ENCODE measurements at places on chromosomes 12 and 14. TPM values are rescaled to one million over a fixed set of nuclear protein-coding genes. Genes with fewer than 3 reads are reported as not detected.

- DNase-seq, result no peak
Observed at GRCh38 chr12:21666722-21667121, 9.1 kb upstream of the LDHB start.

DNA sequence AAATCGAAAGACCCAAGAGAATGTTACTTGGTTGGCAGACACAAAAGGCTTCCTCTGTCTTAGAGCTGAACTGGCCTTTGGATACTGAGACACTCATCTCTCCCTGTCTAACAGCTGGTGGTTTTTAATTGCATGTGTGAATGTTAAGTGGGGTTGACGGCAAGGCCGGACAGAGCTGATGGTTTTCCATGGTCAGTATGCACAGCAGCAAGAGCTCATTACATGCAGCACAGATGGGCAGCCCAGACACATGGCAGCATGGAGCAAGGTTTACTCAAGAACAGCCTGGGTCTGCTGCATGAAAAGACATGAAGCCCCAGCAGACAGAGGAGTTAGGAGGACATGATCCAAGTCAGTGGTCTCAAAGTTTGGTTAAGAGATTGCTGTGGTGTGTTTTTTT, 27.8 kb upstream of the CACNA2D4 start:
- DNase-seq, result no peak

DNA sequence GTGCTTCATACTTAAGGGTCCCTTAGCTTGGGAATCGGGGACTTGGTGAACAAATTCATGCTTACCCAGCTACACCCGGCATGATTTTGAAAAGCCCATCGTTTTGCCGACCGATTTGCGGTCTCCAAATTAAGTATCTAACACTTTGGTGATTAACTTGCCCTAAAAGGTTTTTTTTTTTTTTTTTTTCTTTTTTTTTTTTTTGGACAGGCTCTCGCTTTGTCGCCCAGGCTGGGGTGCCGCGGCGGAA, 843 bp upstream of the HSP90AA1 start:
- DNase-seq, result no peak

DNA sequence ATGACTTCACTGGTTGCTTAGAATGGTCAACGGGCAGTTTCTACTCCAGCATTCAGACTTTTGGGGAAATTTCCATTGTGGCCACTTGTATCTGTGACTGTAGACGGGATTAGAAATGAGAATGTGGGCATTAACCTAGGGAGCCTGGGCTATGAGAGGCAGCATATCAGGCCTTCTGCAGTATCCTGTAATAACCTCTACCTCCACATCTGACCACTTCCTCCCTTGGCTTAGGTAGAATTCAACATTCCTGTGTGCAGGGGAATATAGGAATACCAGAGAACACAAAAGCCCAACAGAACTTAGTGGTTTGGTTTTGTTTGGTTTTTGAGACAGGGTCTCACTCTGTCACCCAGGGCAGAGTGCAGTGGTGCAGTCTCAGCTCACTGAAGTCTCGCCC, 76.4 kb upstream of the HOXC13 start:
- DNase-seq, result no peak

DNA sequence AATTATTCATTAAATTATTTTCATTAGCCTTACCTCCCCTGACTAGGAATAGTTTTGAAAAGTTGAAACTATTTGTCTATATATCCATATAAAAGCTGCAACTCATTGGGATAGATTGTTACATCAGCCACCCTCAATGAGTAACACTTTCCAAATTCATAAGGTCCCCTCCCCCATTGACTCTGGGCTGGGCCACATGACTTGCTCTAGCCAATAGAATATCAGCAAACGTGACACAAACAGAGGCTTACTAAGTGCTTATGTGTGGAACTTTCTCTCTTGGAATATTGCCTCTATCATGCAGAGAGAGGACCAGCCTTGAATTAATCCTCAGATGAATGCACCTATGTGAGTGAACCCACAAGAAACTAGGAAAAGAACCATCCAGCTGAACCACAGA, 213.7 kb downstream of the CCDC59 start:
- no peak for DNase-seq

DNA sequence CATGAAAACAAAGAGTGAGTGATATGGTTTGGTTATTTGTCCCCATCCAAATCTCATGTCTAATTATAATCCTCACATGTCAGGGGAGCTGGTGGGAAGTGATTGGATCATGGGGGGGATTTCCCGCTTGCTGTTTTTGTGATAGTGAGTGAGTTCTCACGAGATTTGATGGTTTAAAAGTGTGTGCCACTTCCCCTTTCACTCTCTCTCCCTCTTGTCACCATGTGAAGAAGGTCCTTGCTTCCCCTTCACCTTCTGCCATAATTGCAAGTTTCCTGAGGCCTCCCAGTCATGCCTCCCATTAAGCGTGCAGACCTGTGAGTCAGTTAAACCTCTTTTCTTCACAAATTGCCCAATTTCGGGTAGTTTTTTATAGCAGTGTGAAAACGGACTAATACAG, 2.1 kb upstream of the ATXN7L3B start:
- DNase-seq, result no peak

GRCh38 chr12:12474471-12474928, 88.2 kb downstream of the DUSP16 start:
- DNase-seq, result no peak

GRCh38 chr12:29216266-29216665, 67.2 kb downstream of the FAR2 start:
- no peak for DNase-seq

- DNase-seq, result no peak
Observed at GRCh38 chr12:92721130-92721529, 18.3 kb downstream of the PLEKHG7 start.

GRCh38 chr14:21534576-21534975, 8.4 kb upstream of the SALL2 start:
- no peak for DNase-seq

DNA sequence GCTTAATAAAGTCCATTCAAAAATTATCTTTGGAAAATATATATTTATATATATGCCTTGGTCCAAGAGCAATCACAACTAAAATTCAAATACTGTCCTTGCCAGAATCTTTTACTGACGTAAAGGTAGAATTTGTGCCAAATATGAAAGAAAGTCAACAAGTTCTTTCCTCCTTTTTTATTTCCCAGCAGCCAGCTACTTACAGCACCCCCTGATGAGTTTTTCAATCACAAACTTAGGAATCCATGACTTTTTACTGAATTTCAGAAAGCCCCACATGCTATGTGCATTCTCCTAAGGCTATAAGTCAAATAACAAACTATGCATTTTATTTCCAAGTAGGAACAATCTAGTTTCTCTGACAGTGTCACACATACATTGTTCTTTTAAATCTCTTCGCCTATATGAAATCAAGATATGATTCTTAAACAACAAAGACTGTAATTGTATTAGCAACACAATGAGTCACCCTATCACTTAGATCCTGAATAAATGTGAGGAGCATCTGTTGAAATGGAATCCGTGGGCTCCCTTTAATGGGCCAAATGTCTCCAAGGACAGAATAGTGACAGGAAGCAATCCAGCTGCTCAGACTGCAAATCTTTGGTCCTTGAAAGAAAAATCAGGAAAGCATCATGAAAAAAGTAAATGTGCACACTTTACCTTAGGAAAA, 271.4 kb downstream of the DUSP6 start:
- DNase-seq, result no peak

DNA sequence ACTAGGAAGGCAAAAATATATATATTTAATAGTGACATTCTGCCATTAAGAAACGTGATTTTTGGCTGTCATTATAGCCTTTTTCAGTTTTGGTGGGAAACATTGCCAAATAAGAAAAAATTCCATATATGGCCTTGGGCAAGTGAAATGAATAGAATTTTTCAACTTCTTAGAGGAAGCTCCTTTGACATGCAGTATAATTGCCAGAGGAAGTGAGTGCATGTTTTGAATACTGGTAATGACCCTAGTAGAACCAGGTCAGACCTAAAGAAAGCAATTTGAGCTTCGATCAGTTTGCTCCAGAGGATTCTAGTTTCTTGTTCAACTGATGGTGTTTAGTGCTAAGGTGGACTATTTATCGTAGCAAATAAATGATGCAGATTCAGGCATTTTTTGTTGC, 26.2 kb upstream of the TRIM9 start:
- DNase-seq, result no peak

DNA sequence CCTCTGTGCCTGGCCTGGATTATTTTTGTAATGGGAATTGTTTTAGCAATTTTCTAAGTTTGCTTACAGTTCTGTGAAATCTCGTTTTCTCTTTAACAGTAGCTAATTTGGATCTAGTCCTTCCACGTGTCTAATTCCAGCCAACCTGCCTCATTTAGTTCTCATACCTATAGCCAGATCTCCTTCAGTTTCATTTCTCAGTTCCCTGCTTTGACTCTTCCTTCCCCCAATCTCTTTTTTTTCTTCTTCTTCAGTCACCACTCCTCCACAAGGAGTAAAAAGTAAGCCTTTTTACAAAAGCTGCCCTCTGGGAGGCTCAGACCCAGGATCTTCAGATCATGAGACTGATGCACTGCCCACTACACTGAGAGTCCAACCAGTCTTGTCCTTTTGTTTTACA, 1.4 kb downstream of the THTPA start:
- no peak for DNase-seq

DNA sequence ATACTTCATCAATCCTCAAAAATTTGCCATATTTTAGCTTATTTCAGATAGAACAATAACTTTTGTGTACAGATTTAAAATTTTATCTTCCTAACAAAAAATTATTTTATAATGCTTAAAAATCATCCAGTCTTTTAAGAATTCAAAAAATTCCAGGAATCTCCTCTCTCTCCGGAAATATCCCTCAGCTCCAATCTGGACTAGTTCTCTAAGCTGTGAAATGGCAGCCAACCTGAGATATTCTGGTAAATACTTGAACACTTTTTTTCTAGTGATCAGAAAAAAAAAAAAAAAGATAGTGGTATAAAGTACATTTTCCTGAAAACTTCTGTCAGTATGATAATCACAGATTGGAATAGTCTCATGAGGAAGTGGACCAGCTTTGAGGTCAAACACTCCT, 57.6 kb downstream of the SSPN start:
- DNase-seq, result no peak

GRCh38 chr12:119835068-119835467, 42.1 kb downstream of the CIT start:
- DNase-seq, result no peak

GRCh38 chr14:55688566-55688965, 108.6 kb downstream of the KTN1 start:
- DNase-seq, result no peak

The RFLNA gene
- total RNA-seq, result 6.5 TPM

The POTEG gene
- total RNA-seq, result not detected

The SCN8A gene
- total RNA-seq, result 0.54 TPM

The ACOT4 gene
- 1.3 TPM for total RNA-seq

The ZNF839 gene
- total RNA-seq, result 4.2 TPM

The KSR2 gene
- total RNA-seq, result not detected

The CATSPERB gene
- total RNA-seq, result 14.5 TPM
